Aorta (tissue), 5 donors: ENCODE measurements at places on chromosomes 6 and 20. TPM values are rescaled to one million over a fixed set of nuclear protein-coding genes. Genes with fewer than 3 reads are reported as not detected.

HRH3 gene
- total RNA-seq = not detected

CPXM1 gene
- 3.7 TPM for total RNA-seq

C20orf141 gene
- not detected for total RNA-seq

LAMA2 gene
- total RNA-seq = 40.9 TPM

C20orf202 gene
- total RNA-seq = not detected

GRCh38 chr6:24257282-24257681, 100.6 kb downstream of the DCDC2 start:
- no peak overlapping the region for H3K27ac ChIP-seq
- H3K4me1 ChIP-seq = no peaks in the 10 kb centered on the region
- no peak for DNase-seq
- H3K4me3 ChIP-seq = no peak overlapping the region
- no peaks in the 10 kb centered on the region for H3K27me3 ChIP-seq

DNA sequence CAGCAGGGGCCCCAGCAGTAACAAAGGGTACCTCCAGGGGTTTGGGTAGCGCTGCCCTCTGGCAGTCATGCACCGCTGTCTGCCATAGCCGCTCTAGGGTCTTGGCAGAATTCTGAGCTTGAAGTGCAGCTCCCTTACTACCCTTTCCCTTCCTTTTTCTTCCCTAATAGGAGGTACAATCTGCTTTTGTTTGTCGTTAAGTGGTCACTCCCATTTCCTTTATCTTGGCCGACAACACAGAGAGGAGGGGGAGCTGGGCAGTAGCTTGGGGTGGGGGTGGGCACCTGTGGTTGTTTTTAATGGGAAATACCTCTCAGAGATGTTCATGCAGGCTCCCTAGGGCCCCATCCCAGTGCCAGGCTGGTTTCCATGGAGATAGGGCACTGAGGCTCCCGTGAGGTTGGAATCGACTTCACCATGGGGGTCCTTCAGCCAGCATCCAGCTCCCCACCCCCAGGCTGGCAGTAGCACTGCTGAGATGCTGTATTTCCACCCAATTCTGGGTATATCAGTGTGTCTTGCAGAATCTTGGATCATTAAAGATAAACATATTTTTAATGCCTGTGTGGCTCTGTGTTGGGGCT, 18.6 kb downstream of the CCDC167 start:
- DNase-seq = no peak
- no peak overlapping the region for H3K27ac ChIP-seq
- H3K4me1 ChIP-seq = no peaks in the 10 kb centered on the region
- H3K27me3 ChIP-seq = no peaks in the 10 kb centered on the region
- peaks cover 7% of the 10 kb centered on the region for H3K36me3 ChIP-seq

DNA sequence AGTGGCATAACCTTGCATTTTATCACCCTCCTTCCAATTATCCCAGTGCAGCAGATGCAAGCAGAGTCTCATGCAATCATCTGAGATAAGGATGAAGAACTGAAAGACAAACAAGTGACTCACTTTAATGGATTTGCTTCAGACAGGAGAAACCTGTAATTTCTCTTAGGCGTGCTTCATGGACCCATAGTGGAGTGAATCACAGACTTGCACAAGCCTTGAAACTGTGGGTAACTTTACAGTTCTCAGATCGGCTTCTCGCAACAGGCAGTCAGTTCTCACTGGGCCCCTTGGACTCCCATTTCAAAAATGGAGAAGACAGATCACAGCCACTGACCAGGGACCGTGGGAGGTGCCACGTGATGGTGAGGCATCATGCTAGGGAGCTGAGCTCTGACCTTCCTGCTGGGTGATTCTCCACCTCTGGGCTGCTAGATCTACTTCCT, at the start of gene ADGRF4:
ADGRF4 (plus strand) TSS at position 239 of the 446 bp plus-strand sequence. CDS start 8,666 bp downstream, outside the sequence.
- no peaks in the 10 kb centered on the region for H3K4me1 ChIP-seq
- no peaks in the 10 kb centered on the region for H3K27me3 ChIP-seq
- no peak for DNase-seq
- H3K27ac ChIP-seq = no peak within 1 kb of the TSS
- no peak within 1 kb of the TSS for H3K4me3 ChIP-seq
- no peaks in the 10 kb centered on the region for H3K36me3 ChIP-seq

- no peaks in the 10 kb centered on the region for H3K36me3 ChIP-seq
- H3K27me3 ChIP-seq = no peaks in the 10 kb centered on the region
- H3K4me1 ChIP-seq = no peaks in the 10 kb centered on the region
- DNase-seq = no peak
Observed at GRCh38 chr20:8933381-8933807, 135.5 kb upstream of the PLCB4 start.

GRCh38 chr20:33124994-33125393, 43.0 kb upstream of the BPIFA2 start:
- H3K27me3 ChIP-seq = no peaks in the 10 kb centered on the region
- no peaks in the 10 kb centered on the region for H3K36me3 ChIP-seq
- no peaks in the 10 kb centered on the region for H3K4me1 ChIP-seq
- no peak overlapping the region for H3K4me3 ChIP-seq

GRCh38 chr6:101777646-101778045, 384.1 kb downstream of the GRIK2 start:
- H3K4me1 ChIP-seq = no peaks in the 10 kb centered on the region
- H3K27ac ChIP-seq = no peak overlapping the region
- no peak for DNase-seq
- no peaks in the 10 kb centered on the region for H3K36me3 ChIP-seq

GRCh38 chr6:167699141-167699931, 127.4 kb upstream of the AFDN start:
- no peak overlapping the region for H3K4me3 ChIP-seq
- no peaks in the 10 kb centered on the region for H3K27me3 ChIP-seq
- H3K36me3 ChIP-seq = no peaks in the 10 kb centered on the region
- H3K4me1 ChIP-seq = no peaks in the 10 kb centered on the region

- no peak overlapping the region for H3K4me3 ChIP-seq
- DNase-seq = no peak
- no peaks in the 10 kb centered on the region for H3K36me3 ChIP-seq
- no peak overlapping the region for H3K27ac ChIP-seq
- no peaks in the 10 kb centered on the region for H3K4me1 ChIP-seq
Observed at GRCh38 chr20:24755411-24755922, 193.6 kb upstream of the CST7 start.

GRCh38 chr6:151763938-151764680, 43.4 kb upstream of the ESR1 start:
- peak overlapping the region; percentile 15 for H3K27ac ChIP-seq
- H3K36me3 ChIP-seq = no peaks in the 10 kb centered on the region
- H3K4me3 ChIP-seq = peak overlapping the region; percentile 11
- peak; percentile 97 for DNase-seq
- H3K4me1 ChIP-seq = no peaks in the 10 kb centered on the region

DNA sequence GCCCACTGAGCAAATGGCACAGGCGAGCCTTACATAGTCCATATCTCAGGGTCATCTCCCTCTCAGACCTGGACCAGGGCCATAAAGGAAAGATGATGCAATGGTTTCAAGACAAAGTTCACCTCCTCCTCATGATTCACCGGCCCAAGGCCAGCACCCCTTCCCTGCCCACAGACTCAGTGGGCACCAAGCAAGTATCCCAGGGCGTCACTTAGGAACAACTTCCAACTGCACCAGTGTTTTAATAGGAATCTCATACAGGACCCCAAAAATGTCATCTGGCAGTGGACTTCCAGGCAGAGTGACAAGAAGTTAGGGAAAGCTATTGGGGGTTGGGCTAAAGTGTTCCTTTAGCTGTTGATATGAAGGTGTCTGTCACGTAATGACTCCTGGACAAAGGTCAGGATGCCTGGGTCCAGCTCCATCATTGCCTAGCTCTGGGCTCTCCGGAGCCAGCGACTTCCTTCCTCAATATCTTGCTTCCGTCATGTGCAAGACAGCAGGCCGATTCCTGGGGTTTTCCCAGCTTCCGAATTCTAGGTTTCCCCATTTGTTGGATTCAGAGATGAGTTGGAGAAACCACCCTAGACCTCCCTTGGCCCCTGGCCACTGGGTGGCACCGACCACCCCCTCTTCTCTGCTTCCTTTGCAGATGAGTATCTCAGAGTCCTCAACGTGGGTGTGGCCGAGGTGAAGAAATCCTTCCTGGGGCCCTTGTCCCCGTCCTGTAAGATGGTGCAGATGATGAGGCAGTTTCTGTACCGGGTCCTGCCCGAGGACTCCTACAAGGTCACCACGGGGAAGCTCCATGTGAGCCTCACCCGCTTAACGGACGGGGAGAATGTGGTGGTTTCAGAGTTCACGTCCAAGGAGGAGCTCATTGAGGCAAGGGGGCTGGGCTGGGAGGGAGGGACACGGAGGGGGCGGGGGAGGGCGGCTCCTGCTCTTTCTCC, 21.1 kb downstream of the PNPLA1 start:
- H3K27me3 ChIP-seq = no peaks in the 10 kb centered on the region
- no peaks in the 10 kb centered on the region for H3K36me3 ChIP-seq
- H3K27ac ChIP-seq = no peak overlapping the region
- H3K4me3 ChIP-seq = no peak overlapping the region
- H3K4me1 ChIP-seq = no peaks in the 10 kb centered on the region

- no peaks in the 10 kb centered on the region for H3K36me3 ChIP-seq
- H3K27ac ChIP-seq = no peak overlapping the region
- H3K4me3 ChIP-seq = no peak overlapping the region
Observed at GRCh38 chr6:18078866-18079265, 43.6 kb downstream of the NHLRC1 start.

DNA sequence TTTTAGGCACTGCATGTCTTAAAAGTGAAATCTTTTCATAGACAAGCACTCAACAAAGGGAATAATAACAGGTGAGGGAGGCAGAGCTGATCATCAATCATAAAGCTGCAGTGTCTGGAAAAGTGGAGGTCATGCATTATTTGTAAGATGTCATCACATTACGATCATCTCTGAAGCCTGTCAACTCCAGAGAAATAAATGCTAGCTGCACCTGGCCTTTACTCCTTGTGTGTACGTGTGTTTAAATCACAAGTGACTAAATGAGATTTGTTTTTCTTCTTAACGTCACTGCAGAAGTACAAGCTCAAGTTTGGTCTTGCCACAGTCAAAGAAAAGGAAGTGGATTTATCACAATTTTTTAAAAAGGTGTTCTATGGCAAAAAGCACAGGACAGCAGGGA, 275.5 kb upstream of the SGK1 start:
- H3K4me1 ChIP-seq = no peaks in the 10 kb centered on the region
- no peak overlapping the region for H3K4me3 ChIP-seq
- DNase-seq = no peak
- H3K27me3 ChIP-seq = no peaks in the 10 kb centered on the region

- no peak overlapping the region for H3K27ac ChIP-seq
- no peak overlapping the region for H3K4me3 ChIP-seq
- no peaks in the 10 kb centered on the region for H3K36me3 ChIP-seq
Observed at GRCh38 chr6:119544325-119545175, 195.0 kb upstream of the MAN1A1 start.
